ENCODE measurements at places on chromosomes 16 and 17.

DNA sequence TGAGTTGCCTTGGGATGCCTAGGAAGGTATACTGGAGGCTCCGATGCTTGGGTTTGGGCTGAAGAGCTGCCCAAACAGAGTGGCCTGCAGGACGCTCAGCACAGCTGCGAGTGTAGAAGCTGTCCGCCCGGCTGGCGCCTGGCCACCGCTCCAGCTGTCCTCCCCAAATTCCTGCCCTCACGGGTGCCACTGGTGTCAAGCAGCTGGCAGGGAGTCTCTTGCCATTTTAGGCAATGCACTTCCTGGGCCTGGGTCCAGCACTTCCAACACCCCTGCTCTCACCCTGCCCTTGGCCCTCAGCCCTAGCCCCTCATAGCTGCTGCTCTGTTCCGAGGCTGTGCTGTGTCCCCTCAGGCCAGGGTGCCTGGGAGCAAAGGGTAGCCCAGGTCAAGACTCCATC lies 5.2 kb upstream of the PKMYT1 start:
- DNase-seq: no peak

- DNase-seq: no peak
Measured at GRCh38 chr16:3458278-3458851, 14.9 kb downstream of the NAA60 start.

DNA sequence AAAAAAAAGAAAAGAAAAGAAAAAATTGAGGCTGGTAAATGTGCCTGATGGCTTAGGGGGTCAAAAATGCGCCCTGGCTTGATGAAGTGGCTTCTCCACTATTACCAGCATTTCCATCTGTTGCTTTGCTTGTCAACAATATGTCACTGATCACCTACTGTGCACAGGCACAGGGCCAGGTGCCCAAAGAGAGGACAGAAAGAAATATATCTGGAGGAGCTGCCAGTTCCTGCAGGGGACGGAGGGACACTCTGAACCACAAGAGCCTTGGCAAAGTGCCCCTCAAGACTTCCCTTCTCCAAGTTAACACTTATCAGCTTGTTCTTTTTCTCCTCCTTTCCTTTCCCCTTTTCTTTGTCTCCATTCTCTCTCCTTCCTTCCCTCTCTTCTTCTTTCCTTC lies 34.7 kb downstream of the GINS3 start:
- DNase-seq: no peak

GRCh38 chr17:9361188-9361955 lies 214.2 kb downstream of the STX8 start:
- peak; percentile 67 for DNase-seq

GRCh38 chr16:9014389-9014788 lies 50.7 kb upstream of the USP7 start:
- no peak for DNase-seq

- DNase-seq: no peak
Measured at GRCh38 chr16:79276501-79276900, 324.0 kb downstream of the MAF start.

- no peak for DNase-seq
Measured at GRCh38 chr17:71461498-71462169, 659.2 kb upstream of the SOX9 start.

- no peak for DNase-seq
Measured at GRCh38 chr16:4610011-4611005, 4.4 kb downstream of the UBALD1 start.

DNA sequence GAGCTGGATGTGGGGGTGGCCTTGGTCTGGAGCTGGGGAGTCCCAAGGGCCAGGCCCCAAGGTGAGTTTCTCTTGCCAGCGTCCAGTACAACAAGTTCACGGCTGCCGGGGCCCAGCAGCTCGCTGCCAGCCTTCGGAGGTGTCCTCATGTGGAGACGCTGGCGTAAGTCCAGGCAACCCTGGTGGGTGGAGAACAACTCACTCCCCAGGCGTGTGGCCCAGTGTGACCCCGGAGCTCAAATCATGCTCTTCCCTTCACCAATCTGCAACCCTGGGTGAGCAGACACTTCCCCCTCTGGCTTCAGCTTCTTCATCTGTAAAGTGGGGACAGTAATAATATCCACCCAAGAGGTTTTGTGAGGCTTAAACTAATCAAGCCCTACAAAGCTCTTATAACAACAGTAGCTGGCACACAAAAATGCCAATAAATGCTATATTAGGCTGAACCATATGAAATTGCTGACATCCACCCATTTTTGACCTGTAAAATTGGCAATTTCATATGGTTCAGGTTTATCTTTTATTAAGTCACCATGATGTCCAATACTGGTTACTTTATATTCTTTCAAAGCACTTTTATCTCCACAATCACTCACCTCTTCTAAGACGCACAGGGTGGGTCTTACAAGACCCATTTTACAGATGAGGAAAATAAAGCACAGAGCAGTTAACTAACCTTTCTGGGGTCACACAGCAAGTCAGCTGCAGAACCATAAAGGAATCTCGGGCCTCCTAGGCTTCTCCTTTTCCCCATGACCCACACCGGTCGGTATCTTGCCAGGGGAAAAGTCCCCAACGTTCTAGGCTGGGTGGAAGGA lies 19.7 kb downstream of the DEXI start:
- no peak for DNase-seq

- DNase-seq: no peak
Measured at GRCh38 chr16:20401475-20402016, 3.0 kb downstream of the PDILT start.

Measured in vagina (tissue), 2 donors.